CD4-positive, alpha-beta T cell treated with Interleukin-21 for 1 hour (primary cell): ENCODE measurements at places on chromosomes 5 and 9.

DNA sequence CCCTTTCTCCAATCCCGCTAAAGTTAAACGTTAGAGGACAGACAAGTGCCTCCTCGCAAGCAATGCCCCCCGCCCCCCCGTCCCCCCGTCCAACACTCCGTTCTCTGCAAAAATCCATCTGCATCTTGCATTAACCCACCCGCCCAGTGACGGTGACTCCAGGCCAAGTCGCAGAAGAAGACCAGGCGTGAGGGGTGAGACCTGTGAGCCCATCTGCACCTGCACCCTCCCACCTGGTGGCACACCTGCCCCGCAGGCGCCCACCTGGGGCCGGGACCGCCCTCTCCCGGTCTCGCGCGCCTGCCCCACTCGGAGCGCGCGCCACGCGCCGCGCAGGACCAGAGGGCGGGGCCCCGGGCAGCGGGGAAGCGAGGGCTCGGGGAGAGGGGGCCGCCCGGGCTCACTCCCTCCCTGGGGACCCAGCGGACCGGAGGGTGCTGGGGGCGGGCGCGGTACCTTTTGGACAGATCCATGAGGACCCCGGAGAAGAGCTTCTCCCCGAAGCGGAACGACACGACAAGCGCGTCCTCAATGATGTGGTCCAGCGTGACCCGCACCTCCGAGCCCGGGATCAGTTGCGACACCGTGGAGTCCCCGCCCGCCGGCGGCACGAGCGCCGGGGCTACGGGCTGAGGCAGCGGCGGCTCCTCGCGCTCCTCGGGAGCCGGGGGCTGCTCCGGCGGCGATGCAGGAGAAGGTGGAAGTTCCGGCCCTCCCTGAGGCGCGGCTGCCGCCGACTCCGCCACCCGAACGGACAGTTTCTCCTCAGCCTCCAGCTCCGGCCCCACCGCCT is 705 bp downstream of the PWWP2A start:
- DNase-seq: peak; percentile 54

- DNase-seq: peak; percentile 5
Observed at GRCh38 chr5:128777052-128777451, 188.2 kb upstream of the SLC27A6 start.

DNA sequence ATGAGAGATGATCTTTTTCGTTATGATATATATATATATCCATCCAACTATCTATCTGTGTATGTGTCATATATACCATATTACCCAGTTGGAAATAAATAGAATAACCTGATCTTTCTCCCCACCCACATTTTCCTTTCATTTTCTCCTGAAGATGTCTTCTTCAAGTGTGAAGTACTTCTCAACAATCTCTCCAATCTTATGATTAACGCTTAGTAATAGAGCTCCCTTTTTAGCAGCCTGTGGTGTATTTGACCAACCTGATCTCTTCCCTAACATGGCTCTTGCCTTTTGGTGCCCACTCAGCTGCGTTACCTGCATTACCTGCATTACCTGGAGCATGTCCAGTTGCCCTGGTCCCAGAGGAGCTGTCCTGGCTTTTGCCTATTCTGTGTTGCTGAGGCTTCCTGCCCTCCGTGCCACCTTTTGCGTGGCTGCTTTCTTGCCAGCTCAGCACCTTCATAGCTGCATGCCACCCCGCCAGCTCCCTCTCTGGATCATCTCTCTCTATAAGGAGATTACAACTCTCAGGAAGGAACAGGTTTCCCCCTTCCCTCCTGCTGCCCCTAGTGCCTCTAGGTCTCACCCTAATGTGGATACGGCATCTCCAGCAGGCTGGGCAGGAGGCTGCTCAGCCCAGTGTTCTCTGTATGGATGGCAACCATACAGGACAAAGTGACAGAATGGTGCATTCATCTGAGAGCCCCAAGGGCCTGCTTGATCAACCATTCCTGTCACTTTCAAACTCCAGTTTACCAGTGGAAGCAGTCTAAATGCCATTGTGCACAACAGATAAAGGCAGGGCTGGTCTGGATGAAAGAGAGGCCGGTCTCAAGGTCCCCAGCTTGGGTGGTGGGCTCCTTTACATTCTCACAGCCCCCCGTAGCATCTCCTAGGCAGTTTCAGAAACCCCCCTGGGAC is 126.7 kb downstream of the GADD45G start:
- no peak for DNase-seq

GRCh38 chr5:134592141-134592746 is 40.4 kb downstream of the SAR1B start:
- no peak for DNase-seq

- DNase-seq: no peak
Observed at GRCh38 chr5:68958428-68958827, 135.4 kb upstream of the SLC30A5 start.

DNA sequence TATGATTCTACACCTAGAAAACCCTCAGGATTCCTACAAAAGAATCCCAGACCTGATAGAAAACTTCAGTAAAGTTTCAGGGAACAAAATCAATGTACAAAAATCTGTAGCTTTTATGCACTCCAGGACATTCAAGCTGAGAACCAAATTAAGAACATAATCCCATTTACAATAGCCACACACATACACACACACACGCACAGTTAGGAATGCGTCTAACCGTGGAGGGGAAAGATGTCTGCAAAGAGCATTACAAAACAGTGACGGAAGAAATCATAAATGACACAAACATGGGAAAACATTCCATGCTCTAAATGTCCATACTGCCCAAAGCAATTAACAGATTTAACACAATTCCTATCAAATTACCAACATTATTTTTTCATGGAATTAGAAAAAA is 51.4 kb upstream of the CAST start:
- DNase-seq: no peak

- DNase-seq: no peak
Observed at GRCh38 chr5:62631909-62632580, 53.4 kb downstream of the LRRC70 start.
